ENCODE measurements at places on chromosomes 11 and 22.

- no peak for DNase-seq
Observed at GRCh38 chr22:32324505-32325415, 32.9 kb upstream of the RFPL3 start.

- no peak for DNase-seq
Observed at GRCh38 chr22:17237038-17237668, 17.9 kb upstream of the ADA2 start.

GRCh38 chr22:47826016-47826415 lies 1063.6 kb downstream of the TBC1D22A start:
- DNase-seq: no peak

DNA sequence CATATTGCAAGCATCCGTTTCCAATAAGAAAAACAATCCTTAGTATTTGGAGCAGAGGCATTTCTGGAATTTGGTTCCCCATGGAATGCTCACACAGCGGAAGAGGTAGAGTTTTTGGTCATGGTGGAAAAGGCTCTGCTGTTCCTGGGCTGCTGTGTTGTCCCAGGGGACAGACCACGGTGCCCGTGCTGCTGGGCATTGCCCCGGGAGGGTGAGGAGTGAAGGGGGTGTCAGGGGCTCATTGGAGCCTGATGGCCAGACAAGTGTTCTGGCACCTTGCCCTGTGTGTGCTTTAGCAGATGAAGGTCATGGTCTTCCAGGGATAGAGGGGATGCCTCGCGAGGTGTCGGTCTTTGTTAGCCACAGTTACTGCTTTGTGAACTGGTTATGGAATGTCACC lies 61.2 kb downstream of the MPPED1 start:
- DNase-seq: no peak

DNA sequence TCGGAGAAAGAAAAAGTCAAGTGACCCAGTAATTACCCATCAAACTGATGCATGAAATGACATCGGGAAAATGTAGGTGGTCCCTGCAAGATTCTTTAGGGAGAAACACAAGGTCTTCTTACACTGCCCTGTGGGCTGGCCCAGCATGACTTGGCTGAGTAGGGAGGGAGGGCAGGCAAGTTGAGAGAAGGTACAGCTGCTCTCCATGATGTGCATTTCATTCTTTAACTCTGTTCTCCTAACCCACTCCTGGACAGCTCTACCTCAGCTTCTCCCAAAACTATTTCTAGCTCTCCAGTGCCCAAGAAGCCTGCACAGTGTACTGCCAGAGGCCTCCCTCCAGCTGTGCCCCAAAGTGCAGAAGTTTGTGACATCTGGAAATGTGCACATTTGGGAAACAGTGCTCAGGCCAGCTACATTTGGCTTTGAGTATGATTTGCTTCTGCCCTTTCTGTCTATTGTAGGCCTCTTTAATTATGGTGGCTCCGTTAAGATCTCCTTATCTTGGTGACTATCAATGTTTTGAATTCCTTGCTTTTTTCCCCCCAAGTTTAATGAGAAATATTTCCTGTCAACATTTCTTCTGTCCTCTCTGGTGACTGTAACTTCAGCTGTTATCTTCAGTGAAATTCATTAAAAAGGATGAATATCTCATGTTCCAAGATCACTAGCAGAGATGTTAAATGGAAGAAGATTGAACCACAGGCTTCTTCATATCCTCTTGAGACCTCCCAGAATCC lies 26.7 kb upstream of the PRSS23 start:
- no peak for DNase-seq

DNA sequence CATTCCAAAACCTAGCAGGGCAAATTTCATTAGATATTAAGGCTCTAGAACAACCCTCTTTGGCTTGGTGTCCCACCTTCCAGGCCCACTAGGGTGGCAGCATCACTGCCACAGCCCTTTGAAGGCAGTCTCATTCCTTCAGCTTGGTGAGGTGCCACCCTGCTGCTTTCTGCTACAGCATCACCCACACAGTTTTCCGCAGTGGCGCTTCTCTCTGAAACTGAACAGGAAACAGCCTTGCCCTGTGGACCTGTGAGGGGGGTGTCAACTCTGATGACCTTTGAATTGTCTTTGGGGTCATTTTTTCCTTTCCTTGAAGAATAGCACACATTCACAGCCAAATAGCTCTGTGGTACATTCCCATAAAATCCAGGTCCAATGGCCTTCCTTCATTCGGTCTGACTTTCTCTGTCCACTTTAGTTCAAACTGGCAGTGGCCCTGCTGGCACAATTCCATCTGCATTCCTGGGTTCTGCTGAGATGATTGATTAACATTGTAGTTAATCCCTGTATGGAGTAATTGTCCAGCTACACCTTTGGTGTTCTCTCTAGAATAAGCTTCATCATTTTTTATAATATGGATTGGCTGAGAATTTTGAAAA lies 251.9 kb upstream of the FAT3 start:
- no peak for DNase-seq

GRCh38 chr11:1852271-1852876 lies 510 bp upstream of the LSP1 start:
- no peak for DNase-seq

GRCh38 chr11:77981346-77981947 lies 13.0 kb downstream of the INTS4 start:
- DNase-seq: no peak

DNA sequence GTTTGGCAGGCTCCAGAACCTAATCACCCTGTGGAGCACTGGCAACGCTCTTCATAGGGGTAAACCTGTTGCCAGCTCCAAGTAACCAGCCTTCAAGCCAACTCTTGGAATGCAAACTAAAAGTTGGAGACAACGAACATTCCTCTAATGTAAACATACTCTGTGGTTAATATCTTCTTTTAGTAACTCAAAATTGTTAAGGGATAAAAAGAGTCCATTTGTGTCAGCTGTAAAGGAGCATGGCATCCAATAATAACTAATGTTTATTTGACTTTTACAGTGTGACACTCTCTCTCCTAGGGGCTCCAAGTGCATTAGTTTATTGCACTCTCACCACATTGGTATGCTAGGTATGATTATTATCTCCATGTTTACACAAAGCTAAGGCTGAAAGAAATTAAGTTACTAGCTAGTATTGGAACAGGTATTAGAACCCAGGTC lies 31.0 kb upstream of the AMOTL1 start:
- DNase-seq: no peak

GRCh38 chr11:45484326-45484883 lies 181.0 kb downstream of the CHST1 start:
- DNase-seq: no peak

- DNase-seq: no peak
Observed at GRCh38 chr11:134640971-134641968, 229.2 kb upstream of the B3GAT1 start.

- DNase-seq: no peak
Observed at GRCh38 chr22:50438305-50439275, 36.2 kb downstream of the SBF1 start.

- DNase-seq: no peak
Observed at GRCh38 chr11:133598906-133599305, 66.6 kb upstream of the OPCML start.
